Hematopoietic multipotent progenitor cell treated with erythropoietin and hydrocortisone succinate and interleukin-3 and kit ligand, for 8 days (in vitro differentiated cells): ENCODE measurements at places on chromosomes 12 and 14.

- DNase-seq: no peak
Measured at GRCh38 chr12:112303004-112303403, 79.2 kb downstream of the HECTD4 start.

DNA sequence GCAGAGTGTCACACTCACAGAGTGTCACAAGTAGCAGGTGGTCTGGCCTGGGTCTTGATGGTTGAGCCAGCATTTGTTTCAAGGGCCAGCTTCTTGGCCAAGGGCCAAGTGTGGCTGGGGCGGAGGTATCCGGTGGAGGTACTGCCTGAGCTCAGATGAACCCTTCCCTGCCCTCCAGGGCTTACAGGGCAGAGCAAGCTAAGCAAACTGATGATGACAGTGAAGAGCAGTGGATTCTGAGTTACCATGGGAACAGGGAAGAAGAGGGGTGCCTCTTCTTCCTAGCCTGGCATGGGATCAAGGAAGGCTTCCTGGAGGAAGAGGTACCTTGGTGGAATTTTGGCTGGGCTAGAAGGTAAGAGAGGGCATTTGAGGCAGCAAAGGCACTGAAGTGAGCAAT is 35.7 kb downstream of the MVK start:
- DNase-seq: no peak

DNA sequence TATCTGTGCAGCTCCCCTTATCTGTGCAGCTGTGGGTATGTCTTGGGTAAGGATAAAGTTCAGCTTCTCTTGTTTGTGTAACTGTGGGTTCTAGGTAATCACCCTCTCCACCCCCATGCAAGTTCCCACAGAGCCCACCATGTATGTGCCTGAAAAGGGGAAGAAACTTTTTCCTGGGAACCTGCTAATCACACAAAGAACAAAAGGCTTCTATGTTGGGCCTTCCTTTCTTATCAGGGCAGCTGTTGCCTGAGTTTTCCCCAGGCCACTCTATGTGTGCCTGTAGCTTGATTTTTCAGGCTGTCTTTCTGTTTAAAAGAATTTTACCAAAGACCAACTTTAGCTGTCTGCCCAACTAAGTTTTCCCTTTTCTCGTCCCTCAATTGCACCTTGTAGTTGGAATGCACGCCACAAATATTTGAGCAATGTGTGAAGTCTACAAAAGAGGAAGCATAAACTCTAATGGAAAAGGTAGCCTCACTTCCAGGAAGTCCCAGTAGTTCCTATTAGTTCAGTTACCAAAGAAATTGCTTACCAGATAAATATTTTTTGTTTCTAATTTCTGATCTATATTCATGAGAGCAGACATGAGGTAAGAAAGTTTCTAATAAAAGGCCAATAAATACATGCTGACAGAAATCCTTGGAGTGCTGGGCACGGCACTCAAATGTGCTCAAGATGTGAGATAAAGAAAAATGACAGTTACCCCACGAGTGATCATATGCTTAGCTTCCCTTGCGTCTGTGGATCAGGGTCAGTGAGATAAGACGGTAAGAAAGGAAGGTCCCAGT is 2.7 kb upstream of the GALC start:
- DNase-seq: peak; percentile 93

DNA sequence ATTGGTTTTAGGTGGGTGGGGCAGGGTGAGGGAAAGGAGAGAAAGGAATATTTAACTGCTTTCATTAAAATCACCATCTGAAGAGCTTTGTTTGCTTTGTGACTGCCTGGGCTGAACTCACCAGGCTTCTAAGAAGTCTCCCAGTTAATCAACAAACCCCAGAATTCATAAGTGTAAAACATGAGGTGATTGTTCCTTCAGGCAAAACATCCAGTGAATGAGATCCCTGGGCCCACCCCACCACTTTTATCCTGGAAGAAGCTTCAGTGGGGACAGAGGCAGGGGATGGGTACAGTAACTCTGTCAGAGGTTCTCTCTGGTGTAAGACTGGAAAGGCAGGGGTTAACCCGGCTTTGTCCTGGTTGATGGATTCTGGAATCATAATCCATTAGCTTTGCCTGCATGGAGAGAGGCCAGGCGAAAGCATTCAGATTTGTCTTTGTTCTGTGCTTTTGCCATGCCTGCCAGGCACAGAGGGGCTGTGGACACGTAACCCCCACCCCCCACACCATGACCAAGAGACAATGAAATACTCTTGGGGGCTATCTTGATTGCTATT is 16.7 kb downstream of the PDE1B start:
- DNase-seq: no peak

- peak; percentile 22 for DNase-seq
Measured at GRCh38 chr12:47356129-47356700, 276.5 kb upstream of the AMIGO2 start.

GRCh38 chr12:12482959-12483358 is 79.7 kb downstream of the DUSP16 start:
- DNase-seq: no peak

DNA sequence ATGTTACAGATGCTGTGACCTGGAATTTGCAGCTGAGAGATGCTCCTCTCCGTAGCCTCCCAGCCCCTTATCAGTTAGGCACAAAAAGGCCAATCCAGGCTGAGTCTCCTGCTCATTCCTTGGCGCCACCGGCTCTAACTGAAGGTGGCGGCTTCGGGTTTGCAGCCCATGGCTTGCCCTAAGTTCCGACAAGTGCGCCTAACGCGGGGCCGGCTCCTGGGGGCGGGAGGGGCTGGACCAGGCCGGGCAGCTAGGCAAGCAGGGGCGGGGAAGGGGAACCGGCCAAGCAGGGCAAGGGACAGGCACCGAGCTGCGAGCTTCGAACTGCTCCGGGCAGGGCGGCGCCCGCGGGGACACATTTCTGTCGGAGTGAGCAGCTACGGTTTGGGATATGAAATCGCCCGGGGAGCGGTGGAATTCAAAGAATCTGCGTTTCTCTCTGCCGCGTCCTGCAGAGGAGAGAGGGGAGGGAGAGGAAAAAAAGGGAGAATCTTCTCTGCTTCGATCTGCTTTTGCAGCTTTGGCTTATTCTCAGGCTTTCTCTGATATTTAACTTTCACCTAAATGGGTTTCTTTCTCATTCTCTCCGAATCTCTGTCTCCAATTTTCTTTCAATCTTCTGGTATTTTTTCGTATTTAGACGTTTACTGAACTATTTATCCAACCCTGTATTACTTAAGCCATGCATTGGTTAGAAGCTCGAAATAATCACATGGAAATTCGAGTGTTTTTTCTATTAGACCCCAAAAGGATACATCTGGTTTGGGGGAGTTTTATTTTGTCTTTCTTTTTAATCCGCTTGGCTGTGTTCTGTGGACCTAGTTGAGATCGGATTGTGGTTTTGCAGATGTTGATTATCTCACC is 1.6 kb upstream of the HOXC12 start:
- DNase-seq: no peak

- DNase-seq: no peak
Measured at GRCh38 chr12:111322336-111323250, 46.3 kb downstream of the PHETA1 start.

- no peak for DNase-seq
Measured at GRCh38 chr12:2733493-2734355, 61.0 kb upstream of the FKBP4 start.

DNA sequence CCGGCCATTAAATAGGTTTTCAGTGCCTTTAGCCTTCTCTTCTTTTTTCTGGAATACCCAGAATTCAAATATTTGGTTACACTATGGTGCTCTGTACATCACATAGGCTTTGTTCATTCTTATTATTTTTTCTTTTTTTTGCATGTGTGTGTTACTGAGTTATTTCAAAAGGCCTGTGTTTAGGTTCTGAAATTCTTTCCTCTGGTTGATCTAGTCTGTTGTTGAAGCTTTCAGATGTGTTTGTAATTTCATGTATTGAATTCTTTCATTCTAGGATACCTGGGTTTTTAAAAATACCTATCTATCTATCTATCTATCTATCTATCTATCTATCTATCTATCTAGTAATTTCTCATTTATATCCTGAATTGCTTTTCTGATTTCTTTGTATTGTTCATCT is 66.9 kb downstream of the FBXO33 start:
- DNase-seq: no peak

- no peak for DNase-seq
Measured at GRCh38 chr12:116691636-116692035, 46.2 kb downstream of the SPRING1 start.

DNA sequence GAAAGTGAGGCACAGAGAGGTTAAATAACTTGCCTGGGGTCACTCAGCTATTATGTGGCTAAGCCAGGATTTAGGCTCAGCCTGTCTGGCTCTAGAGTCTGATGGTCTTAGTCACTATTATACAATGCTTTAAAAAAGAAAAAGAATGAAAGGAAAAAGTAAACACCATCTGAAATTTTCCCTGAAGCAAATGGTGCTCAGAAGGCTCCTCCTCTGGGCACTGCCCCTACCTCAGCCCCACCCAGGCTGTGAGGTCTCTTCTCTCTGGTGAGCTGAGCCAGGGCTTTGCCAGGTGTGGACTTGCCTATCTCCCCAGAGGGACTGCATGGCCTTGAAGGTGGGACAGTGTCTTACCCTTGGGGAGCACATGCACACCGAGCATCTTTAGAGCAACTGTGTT is 117.5 kb upstream of the DYRK2 start:
- DNase-seq: no peak
